ENCODE measurements at places on chromosomes 11 and 22.

DNA sequence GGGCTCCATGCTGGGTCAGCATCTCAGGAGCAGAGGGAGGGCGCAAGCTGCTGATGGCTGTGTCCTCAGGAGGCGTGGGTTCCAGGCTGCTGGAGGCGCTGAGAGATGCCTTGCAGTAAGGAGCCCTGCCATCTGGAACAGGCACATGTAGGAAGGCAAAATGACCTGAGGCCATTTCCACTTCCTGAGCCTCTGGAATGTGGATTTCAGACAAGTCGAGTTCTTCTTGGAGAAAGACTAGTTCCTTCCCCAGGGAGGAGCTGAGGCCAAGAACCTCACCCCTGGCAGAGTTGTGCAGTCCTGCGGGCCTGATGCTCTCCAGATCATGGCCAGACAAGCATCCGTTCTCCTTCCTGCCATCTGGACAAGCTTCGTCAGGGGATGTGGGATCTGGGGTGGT lies 19.3 kb downstream of the HPS4 start:
- no peak for DNase-seq

DNA sequence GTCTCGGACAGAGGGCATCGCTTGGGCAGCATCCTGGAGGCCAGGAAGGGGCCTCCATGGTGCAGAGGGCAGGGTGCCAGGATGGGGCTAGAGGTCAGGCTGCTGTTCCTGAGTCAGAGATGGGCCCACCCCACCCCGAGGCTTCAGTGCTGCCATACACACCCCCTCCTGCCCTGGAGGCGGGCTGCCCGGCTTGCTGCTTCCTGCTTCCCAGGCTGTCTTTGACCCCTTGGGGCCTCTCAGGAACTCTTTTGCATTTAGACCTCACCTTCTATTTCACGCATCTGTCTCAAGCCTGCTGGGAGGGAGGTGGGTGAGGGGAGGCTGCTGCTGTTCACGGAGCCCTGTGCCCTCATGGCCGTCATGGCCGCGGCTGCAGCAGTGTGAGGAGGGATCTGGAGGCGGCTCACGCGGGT lies 6.6 kb upstream of the GRAMD4 start:
- no peak for DNase-seq

DNA sequence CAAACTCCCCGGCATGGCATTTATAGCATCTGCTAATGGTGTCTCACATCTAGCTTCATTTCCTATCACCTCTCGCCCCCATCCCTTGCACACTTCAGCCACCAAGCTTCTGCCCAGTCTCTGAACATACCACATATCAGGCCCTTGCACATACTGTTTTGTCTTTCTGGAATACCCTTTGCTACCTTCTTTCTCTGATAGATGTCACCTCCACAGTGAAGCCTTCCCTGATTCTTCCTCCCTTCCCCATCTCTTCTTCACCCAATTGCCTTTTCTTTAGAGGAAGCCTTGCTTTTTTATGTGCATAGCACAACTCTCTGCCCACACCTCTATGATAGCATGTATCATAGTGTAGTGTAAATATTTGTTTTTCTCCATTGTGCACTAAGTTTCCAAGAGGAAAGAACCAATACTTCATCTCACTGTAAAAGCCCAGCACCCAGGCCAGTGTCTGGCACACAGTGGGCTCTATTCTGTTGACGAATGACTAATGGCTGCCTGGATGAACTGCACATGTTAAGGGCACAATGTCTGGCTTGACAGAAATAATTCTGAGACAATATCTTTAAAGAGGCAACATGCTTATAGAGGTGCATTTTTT lies 27.8 kb downstream of the P4HA3 start:
- DNase-seq = no peak

DNA sequence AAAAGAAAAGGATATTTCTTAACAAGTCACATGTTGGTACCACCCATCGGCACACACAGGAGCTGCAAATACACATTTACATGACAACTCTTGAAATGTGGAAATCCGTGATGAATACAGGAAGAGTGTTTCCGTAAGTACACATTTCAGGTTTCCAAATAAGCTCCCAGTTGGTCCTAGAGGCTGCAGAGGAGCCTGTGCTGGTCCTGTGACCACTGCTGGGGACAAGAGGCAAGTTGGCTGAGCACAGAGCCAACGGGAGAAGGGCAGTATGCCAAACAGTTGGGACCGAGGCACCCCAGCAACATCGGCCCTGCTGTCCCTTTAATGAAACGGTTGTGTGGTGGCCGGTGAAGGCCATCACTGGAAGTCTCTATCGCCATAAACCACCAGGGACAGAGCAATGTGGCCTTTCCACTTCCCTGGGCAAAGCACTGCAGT lies 38.5 kb upstream of the ARFGAP3 start:
- DNase-seq = no peak

GRCh38 chr22:31290494-31291471 lies 1.5 kb downstream of the PIK3IP1 start:
- DNase-seq = peak; percentile 84

DNA sequence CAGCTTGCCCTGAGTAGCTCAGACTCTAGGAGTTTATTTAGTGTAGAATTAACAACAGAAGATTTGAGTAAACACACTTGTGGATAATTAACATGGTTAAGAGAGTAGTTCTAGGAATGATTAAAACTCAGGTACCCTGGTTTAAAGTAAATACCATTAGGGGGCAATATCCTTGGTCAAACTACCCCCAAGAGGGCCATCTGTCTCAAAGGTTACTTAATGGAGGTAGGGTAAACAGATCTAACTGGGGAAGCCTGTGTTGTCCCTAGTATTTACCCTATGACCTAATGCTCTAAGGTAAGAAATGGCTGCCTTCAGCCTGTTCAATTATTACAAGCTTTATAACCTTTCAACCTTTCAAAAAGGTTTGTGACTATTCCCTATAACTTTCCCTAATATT lies 10.6 kb upstream of the GLYATL1 start:
- DNase-seq = no peak

DNA sequence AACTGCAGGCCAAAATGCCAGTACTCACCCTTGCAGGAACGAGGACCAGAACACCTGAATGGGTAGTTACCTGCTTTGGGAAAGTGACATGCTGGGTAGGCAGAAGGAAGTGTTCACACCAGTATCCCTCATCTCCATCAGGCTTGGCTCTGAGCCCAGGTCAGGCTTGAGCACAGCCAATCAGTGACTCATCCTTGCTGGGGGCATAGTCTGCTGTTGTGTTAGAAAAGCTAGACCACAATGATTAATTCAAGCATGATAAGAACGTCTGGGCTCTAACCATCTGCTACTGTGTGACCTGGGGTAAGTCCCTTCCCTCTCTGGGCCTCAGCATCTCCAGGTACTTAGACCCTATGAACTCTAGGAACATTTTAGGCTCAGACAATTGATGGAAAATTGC lies 450.4 kb downstream of the MIAT start:
- DNase-seq = no peak

DNA sequence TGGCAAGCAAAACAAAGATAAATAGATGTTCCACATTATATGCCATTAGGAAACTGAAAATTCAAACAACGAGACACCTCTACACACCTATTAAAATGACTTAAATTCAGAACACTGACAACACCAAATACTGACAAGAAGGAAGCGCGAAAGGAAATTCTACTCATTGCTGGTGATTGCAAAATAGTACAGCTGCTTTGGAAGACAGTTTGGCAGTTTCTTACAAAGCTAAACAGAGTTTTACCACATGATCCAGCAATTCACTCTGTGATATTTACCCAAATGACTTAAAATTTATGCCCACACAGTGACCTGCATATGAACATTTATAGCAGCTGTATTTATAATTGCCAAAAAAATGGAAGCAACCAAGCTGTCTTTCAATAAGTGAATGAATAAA lies 232.6 kb downstream of the CASP12 start:
- no peak for DNase-seq

DNA sequence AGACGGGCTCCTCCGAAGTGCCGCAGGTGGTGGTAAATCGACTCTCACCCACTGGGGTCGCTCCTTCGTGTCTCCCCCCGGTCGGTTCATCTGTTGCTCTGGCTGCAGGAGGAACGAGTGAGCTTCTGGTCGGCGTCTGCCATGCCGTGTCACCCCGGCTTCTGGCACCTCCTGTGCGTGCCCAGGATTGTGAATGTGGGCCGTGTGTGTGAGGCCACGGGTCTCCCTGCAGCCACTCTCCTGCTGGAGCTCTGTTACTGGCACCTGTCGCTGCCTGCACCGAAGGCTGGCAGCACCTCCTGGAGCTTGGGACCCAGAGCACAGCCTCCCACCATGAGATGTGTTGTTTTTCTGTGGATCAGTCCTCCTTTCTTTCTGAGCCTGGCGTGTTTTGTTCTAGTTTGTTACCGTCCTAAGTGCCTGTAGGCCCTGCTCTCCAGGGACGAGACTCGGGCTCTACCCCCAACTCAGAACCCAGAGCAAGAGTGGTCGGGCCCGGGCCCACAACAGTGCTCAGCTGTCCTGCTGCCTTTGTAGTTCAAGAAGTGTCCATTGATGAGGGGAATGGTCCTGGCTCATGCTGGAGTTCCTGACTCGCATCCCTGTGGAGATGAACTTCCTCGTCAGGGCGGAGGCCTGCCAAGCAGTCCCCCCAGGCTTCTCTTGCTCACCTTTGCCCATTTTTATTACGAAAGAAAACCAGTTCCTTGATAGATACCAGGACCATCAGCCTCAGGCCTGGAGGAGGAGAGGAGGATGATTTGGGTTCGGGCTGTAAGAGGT lies 66.6 kb downstream of the MED15 start:
- DNase-seq = no peak
